Esophagus (tissue), 2 donors: ENCODE measurements at places on chromosomes 5 and 9. TPM values are rescaled to one million over a fixed set of nuclear protein-coding genes. Genes with fewer than 3 reads are reported as not detected.

SPATA9 gene
- not detected for polyA plus RNA-seq

NTRK2 gene
- polyA plus RNA-seq, result 1.2 TPM

CDO1 gene
- polyA plus RNA-seq, result 1.5 TPM

BTNL3 gene
- 0.02 TPM for polyA plus RNA-seq

ECSCR gene
- polyA plus RNA-seq, result 3.1 TPM
